ENCODE measurements at places on chromosomes 3 and 15.

- no peak for DNase-seq
Measured at GRCh38 chr3:14605067-14605466, 46.5 kb upstream of the CCDC174 start.

GRCh38 chr15:70243686-70244540 is 146.2 kb upstream of the TLE3 start:
- no peak for DNase-seq

- DNase-seq = no peak
Measured at GRCh38 chr3:139355476-139355875, 11.7 kb downstream of the MRPS22 start.

DNA sequence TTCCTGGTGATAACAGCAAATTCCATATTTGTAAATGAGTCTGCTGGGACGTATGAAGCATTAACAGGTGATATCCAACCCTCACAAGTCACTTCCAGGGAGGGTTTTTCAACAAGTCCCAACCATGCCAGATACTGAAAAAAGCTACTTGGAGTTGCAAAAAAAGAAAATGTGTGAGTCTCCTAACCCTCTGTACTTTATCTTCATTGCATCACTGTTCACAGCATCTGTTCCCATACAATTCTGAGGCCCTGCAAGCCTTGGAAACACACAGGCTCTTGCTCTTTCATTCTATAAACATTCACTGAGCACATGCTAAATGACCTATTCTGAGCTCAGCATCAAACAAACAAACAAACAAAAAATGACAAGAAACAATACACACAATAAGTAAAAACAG is 120.8 kb downstream of the RFTN1 start:
- DNase-seq = no peak

DNA sequence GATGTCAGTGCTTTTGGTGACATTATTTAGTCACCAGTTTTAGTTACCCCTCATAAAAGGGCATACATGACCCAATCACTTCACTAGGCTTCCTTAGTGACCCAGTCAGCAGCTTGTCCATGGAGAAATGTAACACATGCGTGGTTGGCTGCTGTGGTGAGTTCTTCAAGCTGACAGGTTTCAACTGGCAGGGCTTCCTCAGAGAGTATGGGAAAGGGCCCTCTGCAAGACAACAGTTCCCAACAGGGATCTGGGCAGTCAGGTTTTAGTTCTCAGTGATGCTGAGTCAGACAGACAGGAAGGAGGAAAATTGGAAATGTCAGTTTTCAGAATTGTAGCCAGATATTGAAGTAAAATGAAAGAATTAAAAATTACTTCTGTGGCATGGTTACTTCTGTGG is 282.5 kb downstream of the TBL1XR1 start:
- no peak for DNase-seq

- DNase-seq = no peak
Measured at GRCh38 chr3:53109190-53109589, 21.0 kb downstream of the RFT1 start.

- DNase-seq = no peak
Measured at GRCh38 chr3:177065285-177066033, 131.8 kb downstream of the TBL1XR1 start.

DNA sequence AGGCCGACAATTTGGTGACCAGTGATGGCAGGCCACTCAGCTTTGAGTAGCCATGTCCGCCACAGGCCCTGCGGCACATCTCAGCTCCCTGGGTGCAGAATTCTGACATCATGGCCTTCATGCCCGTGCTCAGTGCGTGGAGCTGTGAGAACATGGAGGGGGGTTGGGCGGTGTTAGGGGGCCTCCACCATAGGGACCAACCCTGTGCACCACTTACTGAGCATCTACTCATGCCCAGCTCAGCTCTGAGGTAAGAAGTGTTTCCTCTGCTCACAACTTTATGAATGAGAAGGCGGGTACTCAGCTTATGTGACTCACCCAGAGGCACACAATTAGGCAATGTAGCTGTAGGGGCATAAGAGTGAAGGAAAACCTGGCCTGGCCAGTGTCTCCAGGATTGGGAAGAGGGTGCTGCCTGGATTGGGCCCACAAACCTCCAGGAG is 10.5 kb downstream of the ACOX2 start:
- DNase-seq = no peak

GRCh38 chr3:169305460-169305859 is 358.1 kb downstream of the MECOM start:
- DNase-seq = no peak

GRCh38 chr15:97687654-97688053 is 272.8 kb upstream of the ARRDC4 start:
- no peak for DNase-seq

DNA sequence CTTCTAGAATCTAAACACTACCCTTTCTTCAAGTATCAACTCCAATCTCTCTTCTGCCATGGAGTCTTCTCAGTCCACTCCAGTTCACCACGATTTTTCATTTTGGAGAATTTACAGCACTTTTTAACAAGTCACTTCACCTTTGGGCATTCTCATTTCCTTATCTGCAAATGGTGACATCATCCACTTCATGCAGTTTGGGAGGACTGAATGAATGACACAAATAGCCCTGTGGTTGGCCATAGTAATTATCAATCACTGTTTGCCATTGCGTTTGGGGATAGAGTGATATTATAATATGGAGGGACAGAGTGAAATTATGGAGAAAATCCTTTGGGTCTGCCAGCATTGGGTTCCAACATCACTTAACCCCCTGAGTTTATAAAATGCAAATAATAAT is 38.0 kb upstream of the TM4SF1 start:
- DNase-seq = no peak

GRCh38 chr3:52153389-52154096 is 680 bp downstream of the POC1A start:
- no peak for DNase-seq

GRCh38 chr3:101940521-101941317 is 91.4 kb downstream of the NFKBIZ start:
- DNase-seq = no peak

GRCh38 chr3:50157827-50158529 is 2.9 kb downstream of the SEMA3F start:
- DNase-seq = no peak

DNA sequence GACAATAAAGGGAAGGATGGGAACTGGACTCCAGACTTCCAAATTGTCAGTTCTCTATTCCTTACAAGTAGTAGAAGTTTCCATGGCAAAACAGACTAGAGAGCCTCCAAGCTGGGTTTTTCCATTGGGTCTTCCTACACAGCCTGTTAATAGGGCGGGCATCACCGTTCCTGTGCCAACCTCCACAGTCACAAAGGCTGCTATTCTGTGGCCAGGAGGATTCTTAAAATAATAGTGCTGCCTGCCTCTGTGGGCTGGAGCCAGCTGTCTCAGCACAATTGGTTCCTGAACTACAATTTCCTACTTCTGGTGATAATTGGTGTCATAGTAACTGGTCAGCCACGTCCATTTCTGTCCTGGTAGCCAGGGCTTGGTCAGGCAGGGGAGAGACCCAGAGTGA is 38.6 kb downstream of the LYZL4 start:
- no peak for DNase-seq

DNA sequence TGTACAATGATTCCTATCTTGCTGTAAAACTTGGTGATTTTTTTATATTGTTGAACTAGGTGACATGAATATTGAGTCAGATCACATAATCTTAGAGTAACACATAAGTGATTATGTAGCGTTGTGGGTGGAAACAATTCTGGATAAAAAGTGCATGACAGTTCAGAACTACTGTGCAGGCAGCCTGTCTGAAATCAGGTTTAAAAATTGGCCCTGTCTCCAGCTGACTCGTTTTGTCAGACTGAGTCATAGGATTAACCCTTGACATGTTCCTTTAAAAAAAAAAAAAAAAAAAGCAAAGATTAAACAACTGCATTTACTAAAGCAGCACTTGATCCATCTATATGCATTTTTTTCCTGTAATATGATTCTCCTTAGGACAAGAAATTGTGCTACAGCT is 160.0 kb upstream of the CGNL1 start:
- no peak for DNase-seq

GRCh38 chr3:51706788-51707731 is at the start of gene GRM2:
GRM2 (plus strand) TSS chr3:51707068; CDS start chr3:51708984, 1,916 bp downstream.
- no peak for DNase-seq

DNA sequence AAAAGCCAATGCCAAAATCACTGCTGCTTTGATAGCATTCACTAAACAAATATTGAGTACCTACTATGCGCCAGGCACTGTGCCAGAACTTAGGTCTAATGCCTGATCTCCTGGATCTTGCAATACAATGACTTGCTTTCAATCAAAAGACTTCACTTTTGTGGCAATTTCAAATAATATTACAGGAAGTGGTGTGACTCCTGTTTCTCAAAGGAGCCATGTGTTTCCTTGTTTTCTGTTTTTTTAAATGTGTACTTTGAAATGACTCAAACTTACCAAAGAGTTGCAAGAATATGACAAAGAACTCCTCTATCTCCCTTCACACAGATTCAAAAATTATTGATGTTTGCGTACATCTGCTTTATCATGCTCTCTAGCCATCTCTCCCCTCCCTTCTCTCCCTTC is 18.3 kb downstream of the OSBPL10 start:
- DNase-seq = no peak

- no peak for DNase-seq
Measured at GRCh38 chr3:176798680-176799079, 398.6 kb downstream of the TBL1XR1 start.

DNA sequence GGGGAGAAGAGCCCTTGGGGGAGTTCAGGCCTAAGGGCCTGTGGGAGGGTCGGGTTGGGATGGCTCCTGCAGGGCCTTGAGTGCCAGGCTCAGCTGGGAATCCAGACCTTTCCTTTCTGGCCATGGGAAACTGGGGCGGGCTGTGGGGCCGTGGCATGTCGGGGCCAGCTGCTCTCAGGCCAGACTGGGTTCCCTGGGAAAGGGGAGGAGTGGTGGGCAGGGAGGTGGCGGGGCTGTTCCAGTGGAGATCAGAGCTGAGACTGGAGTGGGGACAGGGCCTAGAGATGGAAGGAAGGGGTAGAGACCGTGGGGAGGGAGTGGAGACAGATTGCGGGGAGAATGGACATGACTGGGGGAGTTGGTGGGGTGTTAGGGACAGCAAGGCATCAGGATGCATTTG is 20.3 kb downstream of the FBLN2 start:
- DNase-seq = no peak

DNA sequence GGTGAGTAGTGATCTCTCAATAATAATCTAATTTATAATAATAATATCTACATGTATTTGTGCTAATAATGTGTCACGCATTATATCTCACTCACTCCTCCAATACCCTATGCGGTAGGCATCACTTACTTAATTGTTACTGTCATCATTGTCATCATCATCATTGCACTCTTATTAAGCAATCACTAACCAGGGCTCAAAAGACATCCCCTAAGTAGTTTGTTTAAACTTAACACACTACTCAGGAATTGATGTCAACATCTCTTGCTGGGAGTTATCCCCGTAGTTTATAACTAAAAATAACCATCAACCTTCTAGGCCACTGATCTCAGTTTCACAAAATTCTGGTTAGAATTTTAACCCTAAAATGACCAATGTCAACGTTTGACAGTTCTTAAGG is 56.8 kb upstream of the ICE2 start:
- DNase-seq = no peak

GRCh38 chr15:82533801-82534200 is 6.5 kb downstream of the RPS17 start:
- DNase-seq = no peak

DNA sequence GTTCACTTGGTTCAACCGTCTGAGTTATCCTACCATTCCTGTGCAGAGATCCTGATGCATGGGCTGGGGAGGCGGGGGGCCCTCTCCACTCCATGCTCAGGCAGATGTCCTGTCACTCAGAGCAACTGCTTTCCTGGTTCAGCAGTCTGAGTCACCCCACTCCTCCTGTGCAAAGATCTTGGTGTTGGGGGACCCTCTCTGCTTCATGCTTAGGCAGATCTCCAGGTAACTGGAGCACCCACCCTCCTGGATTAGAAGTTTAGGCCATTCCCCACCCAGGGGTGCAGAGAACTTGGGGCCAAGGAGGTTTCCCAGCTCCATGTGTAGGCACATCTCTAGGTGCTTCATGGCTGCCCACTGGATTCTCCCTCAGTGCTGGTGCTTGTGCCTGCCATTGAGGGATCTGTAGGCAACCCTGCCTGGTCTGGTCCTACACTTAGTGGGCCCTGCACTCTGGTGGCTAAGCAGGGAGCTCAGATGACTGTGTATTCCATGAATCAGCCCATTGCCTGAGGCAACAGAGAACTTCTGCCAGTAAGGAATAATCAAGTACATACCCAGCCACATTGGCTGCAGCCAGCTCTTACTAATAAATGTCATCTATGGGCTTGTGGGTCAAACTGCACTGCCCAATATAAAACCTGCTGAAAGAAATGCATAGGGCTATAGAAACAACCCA is 465.4 kb upstream of the THBS1 start:
- DNase-seq = no peak

- DNase-seq = no peak
Measured at GRCh38 chr3:127749787-127750225, 72.5 kb downstream of the MGLL start.

DNA sequence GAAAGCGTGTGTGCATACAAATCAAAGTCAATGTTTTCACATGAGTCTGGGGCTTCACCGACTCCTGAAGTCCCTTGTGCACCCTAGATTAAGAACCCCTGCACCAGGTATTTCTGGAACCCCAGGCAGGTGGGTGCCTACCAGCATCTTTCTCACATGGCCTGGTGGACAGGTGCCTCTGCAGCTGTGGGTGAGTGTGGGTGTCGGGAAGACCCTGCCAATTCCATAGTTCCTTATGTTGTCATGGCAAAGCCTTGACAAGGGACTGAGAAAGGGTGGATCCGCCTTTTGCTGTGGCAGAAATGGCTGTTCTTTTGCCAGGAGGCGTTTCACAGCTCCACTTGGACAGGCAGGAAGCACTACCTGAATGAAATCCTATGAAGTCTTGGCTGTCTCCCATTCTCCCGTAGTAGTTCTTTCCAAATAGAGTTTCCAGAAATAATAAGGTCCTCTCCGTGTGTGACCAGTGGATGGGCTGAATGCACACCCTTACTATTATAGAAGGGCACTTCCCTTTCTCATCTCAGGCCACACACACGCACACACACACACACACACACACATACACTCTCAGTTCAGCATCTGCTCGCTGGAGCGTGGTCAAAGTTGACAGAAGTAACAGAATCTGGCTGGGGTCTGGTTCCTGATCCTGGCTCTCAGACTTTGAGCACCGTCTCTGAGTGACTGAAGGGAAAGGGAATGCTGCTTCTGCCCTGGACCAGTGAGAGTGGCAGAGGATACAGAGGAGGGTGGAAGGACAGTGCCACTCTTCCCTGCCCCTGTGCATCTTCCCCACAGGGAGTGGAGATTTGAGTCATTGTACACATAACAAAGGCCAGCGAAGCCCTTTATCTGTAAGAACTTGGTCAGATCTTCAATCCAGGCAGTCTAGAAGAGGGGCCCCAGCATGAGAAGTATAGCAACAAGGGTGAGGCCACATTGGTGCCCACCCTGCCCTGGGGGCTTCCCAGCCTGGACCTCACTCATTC is 38.7 kb downstream of the PDIA5 start:
- no peak for DNase-seq

- no peak for DNase-seq
Measured at GRCh38 chr3:66989860-66990696, 8.0 kb upstream of the KBTBD8 start.

All from stimulated activated CD8-positive, alpha-beta memory T cell treated with anti-CD3 and anti-CD28 coated beads, Interleukin-7, amount 100 ng/mL, for 48 hours (primary cell).